CD4-positive, alpha-beta T cell treated with Interleukin-4 for 1 hour (primary cell): ENCODE measurements at places on chromosomes 4 and X.

DNA sequence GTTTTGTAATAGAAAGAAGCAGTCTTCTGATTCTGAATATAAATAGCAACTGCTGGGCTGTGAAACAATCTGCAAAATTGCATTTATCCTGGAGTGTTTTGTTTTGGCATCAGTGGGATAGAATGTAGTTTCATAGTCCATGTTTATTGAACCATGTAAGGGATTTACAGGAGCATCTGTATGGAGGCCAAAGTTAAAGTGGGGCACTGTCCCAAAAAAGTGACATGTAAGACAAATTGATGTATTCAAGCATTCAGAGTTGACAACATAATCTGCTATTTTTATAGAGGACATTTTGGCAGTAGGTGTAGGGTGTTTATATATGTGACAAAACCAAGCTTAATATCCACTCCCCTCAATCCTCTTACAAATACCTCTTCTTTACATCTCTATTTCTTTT is 200.5 kb upstream of the ANK2 start:
- no peak for DNase-seq

DNA sequence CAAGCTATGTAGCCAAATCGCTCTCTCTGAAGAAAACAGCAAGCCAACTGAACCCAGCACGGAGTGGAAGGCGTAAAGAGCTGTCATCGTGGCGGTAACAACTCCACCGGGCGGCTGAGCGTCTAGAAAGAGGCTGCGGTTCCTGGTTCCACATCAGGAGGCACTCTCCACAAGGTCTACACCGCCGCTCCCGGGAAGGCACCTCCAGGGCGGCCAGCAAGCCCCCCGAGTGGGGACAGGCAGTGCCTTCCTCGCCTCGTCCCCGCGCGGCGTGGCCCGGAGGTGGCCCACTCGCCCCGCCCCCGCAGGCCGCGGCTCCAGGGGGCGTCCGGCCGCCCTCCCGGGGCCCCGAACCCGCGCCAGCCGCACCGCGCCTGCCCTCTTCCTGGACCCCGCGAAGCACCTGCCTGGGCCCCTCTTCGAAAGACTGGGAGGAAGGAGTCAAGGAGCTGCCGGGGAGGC is 755 bp downstream of the KLHL8 start:
- DNase-seq, result peak; percentile 53

GRCh38 chr4:3389233-3390215 is 52.2 kb upstream of the HGFAC start:
- peak; percentile 10 for DNase-seq

DNA sequence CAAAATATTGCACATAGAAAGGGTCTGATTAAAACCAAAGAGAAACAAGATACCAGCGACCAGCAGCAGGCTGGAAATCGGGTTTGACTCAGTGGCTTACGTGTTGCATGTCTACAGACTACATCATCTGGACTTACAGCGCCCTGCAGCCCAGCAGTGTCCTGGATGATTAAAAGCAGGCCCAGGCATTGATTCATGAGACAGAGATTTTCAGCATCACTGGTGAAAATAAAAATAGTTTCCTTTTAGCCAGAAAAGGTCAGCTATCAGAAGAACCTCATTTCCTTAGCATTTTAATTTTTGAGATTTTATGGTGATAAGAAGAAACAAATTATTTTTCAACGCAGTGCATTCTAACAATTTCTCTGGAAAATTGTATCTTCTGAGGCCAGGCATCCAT is 190.6 kb downstream of the PTTG2 start:
- DNase-seq, result no peak

- no peak for DNase-seq
These were observed 53.7 kb downstream of the THAP9 start for GRCh38 chr4:82954212-82954611.

DNA sequence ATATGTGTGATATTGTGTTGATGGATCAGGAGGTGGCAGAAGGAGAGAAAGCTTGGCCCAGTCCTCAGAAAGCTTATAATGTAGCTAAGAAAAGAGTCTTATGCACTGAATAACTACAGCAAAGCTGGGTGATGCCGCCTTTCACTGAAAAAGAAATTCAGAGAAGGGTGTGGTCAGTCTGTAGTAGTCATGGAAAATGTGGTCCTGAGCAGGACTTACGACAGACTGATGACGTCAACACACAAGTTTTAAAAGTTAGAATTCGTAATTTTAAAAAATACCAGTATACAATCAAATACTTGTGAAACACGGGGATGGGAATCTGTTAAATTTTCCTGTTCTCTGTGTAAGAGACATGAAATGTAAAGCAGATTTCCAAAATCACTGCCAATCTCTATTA is 87.0 kb upstream of the RAPGEF2 start:
- no peak for DNase-seq

DNA sequence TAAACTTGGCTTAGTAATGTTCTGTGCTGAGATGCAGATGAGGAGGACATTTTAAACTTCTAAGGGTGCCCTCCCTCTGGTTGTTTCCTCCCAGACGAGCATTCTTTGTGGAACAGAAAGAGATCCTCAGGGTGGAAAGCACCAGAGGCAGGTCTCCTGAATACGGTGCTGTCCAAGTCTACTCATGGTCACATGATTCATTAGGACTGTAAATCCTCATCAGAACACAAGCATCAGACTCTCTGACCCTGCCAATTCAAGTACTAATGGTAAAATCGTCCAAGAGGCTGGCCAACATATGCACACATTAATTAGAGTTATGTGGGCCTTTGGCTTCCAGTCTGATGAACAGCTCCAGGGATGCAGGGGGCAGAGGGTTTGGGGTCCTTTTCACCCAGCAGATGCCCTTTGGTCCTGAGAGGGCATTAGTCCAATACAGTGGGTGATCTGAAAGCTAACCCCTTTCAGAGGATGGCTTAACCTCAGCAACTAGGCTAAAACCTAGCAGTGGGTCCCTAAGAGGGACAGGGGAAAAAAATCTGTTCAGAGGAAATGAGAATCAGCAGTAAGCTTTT is 18.2 kb downstream of the HAND2 start:
- DNase-seq, result no peak

DNA sequence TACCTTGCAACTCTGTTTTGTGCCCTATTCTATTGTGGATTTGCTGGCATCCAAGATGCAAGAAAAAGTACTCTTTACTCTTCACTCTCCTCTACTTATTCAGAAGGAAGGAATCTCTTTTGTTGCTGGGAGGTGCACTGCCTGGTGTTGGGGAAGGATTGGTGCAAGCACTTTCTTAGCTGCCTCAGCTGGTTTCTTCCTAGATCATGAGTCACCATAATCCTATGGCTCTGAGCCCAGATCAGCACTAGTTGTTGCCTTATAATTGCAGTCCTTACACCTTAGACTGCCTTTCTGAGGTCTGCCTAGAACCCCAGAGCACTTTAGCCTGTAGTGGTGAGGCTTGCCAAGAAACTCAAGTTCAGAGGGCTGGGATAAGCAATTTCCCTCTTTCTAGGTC is 37.0 kb upstream of the CT83 start:
- DNase-seq, result no peak

- DNase-seq, result no peak
These were observed 410.8 kb downstream of the PCDH7 start for GRCh38 chr4:31130930-31131329.

GRCh38 chr4:31107362-31107761 is 387.2 kb downstream of the PCDH7 start:
- no peak for DNase-seq

- DNase-seq, result no peak
These were observed 89.7 kb downstream of the BCOR start for GRCh38 chrX:40007756-40008705.

DNA sequence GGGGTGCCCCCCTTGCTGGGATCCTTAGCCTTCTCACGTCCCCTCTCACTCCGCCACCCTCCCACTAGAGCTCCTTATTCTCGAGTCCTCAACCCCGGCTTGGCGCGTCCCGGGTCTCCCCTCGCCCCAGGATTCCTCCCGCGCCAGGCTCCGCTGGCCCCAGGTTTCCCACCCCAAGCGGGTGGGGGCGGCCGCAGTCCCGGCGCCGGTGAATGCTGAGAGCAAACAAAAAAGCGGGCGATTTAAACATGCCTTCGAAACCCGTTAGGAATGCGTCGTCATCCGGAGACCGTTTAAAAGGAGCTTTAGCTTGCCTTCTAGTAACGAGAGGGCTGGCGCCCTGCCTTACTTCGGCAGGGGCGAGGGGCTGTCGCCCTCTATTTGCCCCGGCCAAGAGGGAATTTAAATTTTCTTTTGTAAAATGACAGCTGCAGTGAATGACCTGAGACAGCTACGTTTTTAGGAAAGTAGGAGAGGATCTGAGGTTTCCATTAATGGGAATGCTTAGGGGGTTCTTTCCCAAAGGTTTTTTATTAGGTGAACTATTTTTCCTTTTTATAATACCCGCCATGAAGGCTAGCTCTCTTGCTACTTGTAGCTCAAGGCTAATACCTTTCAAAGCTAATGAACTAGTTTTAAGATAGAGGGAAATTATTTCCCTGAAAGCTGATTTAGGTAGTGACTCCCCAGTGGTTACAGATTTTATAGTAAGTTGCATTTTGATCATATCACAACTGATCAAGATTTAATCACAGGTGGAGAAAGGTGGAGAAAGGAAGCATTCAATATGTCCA is 3.1 kb downstream of the JADE1 start:
- no peak for DNase-seq

DNA sequence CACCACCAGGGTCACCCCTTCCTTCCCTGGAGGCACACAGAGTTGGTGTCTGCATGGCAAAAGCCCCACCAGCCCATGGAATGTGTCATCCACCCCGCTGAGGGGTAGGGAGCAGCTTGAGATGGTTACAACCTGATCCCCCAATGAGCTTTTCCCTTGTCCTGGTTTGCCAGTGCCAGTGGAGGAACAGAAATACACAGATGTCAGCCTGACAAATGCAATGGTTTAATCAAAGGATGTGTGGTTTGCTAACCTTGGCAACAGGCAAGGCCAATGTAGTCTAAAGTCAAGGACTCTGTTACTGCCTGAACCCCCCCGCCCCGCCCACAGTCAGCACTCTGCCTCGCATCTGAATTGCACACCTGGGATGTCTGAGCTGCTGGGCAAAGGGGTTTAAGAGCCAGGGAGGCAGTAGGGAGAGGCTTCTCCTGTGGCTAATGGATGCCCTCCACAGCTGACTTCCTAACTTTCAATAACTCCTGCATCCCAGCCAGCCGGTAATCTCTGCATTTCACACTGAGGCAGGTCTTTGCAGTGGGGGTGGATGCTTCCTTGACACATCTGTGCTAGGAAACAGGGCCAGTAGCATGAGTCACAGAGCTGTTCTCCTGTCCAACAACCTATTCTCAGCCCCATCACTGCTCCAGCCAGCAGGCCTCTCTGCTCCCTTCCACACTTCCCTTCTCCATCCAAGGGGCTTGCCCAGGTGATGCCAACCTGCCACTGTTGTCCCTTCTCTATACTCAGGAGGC is 137.5 kb downstream of the AMMECR1 start:
- DNase-seq, result no peak

GRCh38 chr4:103198111-103198765 is at the start of gene CENPE:
TSS of gene CENPE (minus strand) at chr4:103198343. CDS start at chr4:103198319, 24 bp downstream.
- peak; percentile 81 for DNase-seq

GRCh38 chrX:825991-826390 is 195.4 kb downstream of the SHOX start:
- no peak for DNase-seq

DNA sequence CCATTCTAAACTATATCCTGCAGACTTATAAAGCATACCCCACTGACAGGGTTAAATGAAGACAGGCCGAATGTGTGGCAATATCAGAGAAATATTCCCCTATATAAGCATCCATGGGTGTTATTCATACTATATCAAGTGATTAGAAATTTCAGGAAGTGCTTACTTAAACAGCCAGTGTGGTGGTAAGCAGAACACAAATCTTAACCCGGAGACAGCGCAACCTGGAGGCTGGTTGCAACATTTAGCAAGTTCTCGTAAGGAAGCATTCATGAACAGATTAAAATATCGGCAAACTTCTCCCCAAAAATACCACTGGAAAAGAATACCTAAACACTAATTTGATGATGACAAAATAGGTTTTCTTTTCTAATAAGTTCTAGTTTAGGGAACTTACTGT is 261.2 kb downstream of the CBLL2 start:
- DNase-seq, result no peak

DNA sequence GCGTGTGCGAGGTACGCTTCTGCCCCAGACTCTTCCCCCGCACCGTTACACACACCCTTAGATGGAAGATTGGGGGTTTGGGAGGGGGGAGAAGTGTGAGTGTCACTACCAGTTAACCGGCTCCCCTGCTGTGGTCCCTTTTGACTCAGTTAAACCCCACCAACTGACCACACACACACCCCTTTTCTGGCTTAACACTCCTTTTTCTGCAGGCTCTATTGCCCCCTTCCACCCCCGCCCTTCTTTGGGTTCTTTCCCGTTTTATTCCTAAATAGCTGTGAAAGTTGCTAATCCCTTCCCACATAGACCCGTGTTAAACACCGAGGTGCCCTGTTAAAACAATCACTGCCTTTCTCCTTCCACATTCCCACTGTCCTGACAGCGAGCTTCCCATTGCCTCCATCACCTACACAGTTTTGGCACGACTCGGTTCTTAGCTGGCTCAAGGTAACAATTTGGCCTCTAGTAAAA is 3.7 kb upstream of the NR3C2 start:
- no peak for DNase-seq

GRCh38 chr4:8726344-8726851 is 133.8 kb downstream of the CPZ start:
- peak; percentile 11 for DNase-seq
